Activated T-cell treated with anti-CD3 and anti-CD28 coated beads, Interleukin-2, amount 50 U/mL, for 4 hours (primary cell): ENCODE measurements at places on chromosomes 1 and 21. TPM values are rescaled to one million over a fixed set of nuclear protein-coding genes. Genes with fewer than 3 reads are reported as not detected.

Gene PLA2G2C
- total RNA-seq: not detected

Gene B3GALT2
- total RNA-seq: 0.13 TPM

- DNase-seq: no peak
Observed at GRCh38 chr1:96843196-96843595, 121.6 kb downstream of the PTBP2 start.

- no peak for DNase-seq
Observed at GRCh38 chr21:35412231-35412630, 363.1 kb upstream of the RUNX1 start.

- no peak for DNase-seq
Observed at GRCh38 chr1:167362638-167363037, 142.0 kb downstream of the POU2F1 start.
